ENCODE measurements at places on chromosomes 16 and 17.

DNA sequence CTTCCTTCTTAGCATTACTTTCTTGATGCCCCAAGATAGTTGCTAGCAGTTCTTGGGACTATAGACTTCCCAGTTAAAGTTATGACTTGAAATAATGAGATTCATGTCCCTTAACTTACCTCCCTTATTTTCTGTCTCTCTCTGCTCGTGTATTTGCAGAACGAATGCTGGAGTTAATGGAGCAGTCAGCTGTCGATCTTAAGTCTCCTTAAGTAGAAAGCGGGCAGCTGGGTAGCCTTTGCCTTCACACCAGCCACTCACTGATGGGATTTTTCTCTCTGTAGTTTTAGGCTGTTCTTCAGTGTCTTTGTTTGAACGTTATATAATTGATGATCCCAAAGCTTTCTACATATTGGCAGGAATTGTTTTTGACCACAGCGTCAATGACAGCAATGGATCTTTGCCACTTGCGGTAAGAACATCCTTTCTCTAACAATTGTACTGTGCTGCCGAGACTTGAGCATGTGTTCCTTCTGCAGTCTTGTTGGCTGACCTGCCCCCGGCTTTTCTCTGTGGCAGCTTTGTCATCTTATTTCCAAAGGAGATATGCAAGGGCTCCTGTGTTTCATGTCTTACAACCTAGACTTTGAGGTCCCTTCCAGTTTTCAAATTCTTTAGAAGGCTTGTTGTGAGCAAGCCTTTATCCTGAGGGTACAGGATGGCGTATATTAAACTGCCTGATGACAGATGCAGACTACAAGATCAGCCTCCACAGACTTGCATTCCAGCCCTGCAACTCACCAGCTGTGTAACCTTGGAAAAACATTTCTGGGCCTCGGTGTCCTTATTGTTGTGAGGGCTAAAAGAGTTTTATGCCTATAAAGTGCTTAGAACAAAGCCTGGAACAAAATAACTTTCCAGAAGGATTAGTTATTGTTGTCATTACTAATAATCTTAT lies 25.1 kb upstream of the ABCA3 start:
- DNase-seq: peak; percentile 84

- no peak for DNase-seq
Observed at GRCh38 chr17:77637818-77638575, 320.5 kb upstream of the TNRC6C start.

DNA sequence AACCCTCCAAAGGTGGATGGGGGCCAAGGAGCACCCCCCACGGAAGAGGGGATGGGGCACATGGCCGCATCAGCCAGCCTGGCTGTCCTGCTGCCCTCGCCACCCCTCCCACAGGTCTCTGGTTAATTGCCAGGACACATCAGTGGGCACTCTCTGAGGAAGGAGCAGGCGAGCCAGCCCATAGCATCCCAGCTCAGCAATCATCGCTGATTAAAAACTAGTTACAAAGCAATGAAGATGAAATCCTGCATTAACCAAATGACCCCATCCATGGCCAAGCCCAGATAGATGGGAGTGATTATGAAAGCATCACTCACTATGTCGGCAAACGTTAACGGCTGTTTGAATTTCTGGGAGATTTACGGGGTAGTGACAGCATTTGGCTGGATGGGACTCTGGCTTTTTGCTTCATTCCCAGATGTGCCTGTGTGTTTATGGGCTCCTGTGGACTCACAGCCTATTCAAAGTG lies 45.3 kb downstream of the CCDC182 start:
- peak; percentile 51 for DNase-seq

GRCh38 chr16:56626685-56627084 lies 1.1 kb downstream of the MT1E start:
- DNase-seq: no peak

DNA sequence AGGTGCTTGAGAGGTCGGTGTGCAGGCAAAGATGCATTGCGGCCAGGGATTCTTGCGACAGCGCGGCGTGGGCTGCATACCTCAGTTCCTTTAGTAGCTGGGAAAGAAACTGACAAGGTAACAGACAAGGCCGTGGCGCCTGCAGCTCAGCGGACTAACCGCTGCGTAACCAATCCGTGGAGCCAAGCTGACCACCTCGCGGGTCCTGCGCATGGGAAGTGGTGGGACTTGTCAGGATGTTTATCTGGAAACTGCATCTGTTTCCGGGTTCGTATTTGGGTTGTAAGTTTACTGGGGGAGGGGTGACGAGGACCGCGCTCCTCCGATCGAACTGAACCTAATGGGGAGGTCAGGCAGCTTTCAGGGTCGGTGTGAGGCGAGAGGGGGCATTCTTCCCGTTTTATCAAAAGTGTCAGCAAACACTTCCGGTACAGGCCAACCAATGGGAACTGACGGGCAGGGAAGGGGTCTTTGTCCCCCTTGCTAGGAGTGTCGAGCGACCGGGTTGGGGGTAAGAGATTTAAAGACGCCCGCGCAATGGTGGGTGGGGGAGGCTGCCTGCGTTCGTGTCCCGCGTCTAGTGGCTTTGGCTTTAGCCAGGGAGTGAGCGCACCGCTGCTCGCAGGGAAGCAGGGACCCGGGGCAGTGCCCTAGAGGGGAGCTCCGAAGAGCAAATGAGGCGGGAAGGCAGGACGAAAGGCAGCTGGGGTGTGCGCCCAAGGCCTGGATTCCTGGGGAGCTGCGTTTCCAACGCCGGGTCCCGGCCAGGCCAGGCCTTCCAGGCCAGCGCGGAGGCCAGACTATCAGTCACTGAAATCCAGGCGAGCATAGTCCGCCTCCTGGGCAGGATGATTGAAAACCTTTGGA lies 7.0 kb downstream of the IRX6 start:
- DNase-seq: no peak

GRCh38 chr17:77687921-77688320 lies 270.6 kb upstream of the TNRC6C start:
- DNase-seq: no peak

DNA sequence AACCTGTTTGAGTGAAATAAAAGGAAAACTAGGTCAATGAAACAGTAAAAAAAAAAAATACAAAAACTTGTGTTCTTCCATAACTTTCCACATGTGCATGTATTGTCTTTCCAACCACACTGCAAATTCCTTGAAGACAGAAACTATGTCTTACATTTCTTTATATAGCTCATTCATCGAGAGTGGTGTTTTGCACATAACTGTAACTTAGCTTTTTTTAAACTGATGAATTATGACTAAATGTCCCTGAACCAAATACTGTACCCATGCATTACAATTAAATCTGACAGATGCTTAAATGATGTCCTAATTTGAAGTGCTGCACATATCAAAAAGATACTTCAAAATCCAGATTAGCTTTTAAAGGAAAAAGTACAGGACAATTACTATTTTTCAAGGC lies 50.1 kb downstream of the BRIP1 start:
- peak; percentile 63 for DNase-seq

- DNase-seq: no peak
Observed at GRCh38 chr17:83194186-83194561, 114.8 kb downstream of the METRNL start.

DNA sequence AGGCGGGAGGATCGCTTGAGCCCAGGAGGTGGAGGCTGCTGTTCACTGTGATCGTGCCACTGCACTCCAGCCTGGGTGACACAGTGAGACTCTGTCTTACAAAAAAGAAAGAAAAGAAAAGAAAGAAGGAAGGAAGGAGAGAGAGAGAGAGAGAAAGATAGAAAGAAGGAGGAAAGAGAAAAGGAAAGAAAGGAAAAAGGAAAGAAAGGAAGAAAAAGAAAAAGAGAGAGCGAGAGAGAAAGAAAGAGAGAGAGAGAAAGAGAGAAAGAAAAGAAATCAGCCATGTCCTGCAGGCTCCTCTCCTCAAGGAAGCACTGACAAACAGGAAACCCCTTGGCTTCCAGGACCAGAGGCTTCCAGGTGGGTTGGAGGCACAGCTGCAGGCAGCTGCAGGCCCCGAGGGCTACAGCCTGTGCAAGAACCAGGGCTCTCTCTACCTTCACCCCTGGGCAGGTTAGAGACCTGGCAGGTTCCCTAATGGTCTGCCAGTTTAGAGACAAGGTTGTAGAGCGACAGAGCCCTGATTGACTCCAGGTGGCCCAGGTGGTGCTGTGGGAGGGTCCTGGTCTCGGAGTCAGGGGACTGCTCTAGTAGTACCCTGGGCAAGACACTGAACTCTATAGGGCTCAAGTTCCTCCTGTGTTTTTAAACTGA lies 53.8 kb downstream of the PECAM1 start:
- DNase-seq: no peak

- DNase-seq: no peak
Observed at GRCh38 chr16:67384778-67385510, 8.4 kb downstream of the TPPP3 start.

GRCh38 chr17:38561416-38562214 lies 44.1 kb downstream of the SRCIN1 start:
- DNase-seq: no peak

- peak; percentile 60 for DNase-seq
Observed at GRCh38 chr16:63373744-63374143, 1337.5 kb upstream of the CDH8 start.

DNA sequence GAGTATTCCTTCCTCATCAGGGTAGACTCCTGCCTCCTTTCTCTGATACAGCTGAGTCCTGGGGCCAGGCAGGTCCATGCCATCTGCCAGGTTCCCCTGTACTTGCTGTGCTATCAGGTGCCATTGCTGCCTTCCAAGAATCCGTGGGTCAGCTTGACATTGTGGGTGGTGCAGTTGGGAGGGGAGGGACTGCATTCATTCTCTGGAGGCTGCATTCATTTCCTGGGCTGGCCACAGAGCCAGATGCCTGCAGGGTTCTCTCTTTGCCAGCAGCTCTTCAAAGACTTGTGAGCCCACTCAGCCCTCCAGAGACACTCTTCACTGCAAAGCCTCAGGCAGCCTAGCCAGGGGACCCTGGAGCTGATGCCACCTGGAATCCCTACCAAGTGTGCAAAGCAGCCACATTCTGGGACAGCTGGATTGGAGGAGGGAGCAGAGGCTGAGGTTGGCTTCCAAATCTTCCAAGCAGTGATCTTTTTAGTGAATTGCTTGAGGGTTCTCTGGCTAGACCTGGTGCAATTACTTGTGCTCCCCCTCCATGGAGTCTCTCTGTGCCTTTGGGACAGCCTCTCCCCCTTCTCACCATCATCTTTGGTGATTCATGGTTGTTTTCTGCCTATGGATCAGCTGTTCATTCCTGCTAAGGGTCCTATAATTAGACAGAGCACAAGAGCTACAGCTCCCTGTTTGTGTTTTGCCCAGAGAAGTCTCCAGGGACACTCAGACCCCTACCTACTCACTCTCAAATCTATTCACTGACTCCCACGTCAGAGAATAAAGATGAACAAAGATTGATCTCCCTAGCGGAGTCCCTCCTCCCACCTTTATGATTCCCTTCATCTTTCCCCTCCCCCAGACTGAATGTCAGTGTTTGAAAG lies 20.9 kb downstream of the ANKFN1 start:
- DNase-seq: peak; percentile 10

- DNase-seq: no peak
Observed at GRCh38 chr17:42797067-42798007, 1.2 kb downstream of the COA3 start.

DNA sequence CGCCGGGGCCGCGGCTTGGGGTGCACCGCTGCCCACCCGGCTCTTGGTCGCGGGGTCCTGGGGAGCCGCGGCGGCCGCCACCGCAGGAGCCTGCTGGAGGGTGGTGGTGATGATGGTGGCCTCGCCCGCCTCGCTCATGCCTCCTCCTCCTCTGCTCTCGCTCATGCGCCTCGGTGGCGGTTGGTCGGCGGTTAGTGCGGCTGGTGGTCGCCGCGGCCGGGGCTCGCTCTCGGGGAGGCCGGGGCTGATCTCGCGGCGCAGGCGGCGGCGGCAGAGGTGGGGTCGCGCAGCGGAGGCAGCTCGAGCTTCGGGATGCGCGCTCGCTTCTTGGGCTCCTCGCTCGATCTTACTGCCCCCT lies 41.6 kb downstream of the AHSP start:
- DNase-seq: no peak

- DNase-seq: no peak
Observed at GRCh38 chr17:30369995-30370394, 8.7 kb upstream of the CPD start.

DNA sequence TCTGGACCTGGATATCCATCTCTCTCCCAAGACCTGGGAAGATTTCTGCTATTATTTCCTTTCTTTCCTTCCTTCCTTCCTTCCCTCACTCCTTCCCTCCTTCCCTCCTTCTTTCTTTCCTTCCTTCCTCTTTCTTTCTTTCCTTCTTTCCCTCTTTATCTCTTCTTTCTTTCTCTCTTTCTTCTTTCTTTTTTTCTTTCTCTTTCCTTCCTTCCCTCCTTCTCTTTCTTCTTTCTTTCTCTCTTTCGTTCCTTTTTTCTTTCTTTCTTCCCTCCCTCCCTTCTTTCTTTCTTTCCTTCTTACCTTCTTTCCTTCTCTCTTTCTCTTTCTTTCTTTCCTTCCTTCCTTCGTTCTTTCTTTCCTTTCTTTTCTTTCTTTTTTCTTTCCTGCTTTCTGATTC lies 37.8 kb upstream of the N4BP1 start:
- no peak for DNase-seq

GRCh38 chr17:71741836-71742235 lies 379.0 kb upstream of the SOX9 start:
- no peak for DNase-seq

DNA sequence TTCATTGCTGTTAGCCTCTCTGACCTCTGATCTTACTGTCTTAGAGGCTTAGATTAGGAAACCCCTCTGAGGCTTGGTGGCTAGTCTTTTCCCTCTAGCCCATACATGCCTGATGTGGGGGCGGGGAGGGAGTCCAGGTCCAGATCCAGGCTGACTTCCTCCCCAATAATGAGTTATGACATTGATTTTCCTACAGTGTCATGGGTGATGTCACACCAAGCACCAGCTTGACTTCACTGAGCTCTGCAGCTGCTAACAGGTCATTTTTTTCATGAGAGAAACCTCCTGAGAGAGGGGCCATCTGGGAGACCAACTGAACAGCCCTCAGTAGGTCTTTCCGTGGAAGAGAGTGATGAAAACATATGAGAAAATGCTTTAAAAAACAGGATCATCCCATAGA lies 180.2 kb upstream of the N4BP1 start:
- DNase-seq: no peak

DNA sequence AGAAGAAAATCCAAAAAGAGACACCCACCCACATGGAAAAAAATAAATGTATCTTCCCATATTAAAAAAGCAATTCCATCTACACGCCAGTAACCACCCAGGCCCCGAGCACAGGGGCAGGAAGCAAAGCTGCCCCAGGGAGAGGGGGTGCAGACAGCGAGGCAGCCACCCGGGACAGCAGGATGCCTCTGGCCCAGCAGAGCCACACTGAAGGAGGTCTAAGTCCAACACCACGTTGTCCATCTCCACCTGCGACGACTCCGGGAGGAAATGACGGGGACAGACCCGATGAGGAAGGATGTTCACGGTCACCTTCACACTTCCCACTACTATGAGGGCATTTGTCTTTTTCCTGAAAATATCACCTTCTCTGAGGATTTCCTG lies 14.4 kb upstream of the CYTH1 start:
- DNase-seq: no peak

GRCh38 chr17:35021520-35022380 lies 41.4 kb downstream of the LIG3 start:
- DNase-seq: no peak

- DNase-seq: no peak
Observed at GRCh38 chr16:89137666-89138512, 33.7 kb upstream of the CDH15 start.

GRCh38 chr17:69516911-69517310 lies 102.4 kb downstream of the MAP2K6 start:
- DNase-seq: peak; percentile 67

- DNase-seq: no peak
Observed at GRCh38 chr16:54974367-54974766, 43.7 kb downstream of the IRX5 start.

- no peak for DNase-seq
Observed at GRCh38 chr16:75446416-75446815, 13.1 kb upstream of the CFDP1 start.

- DNase-seq: no peak
Observed at GRCh38 chr16:13332713-13333255, 431.4 kb downstream of the SHISA9 start.
